ENCODE measurements at places on chromosomes 12 and 14. TPM values are rescaled to one million over a fixed set of nuclear protein-coding genes. Genes with fewer than 3 reads are reported as not detected.

- no peak for DNase-seq
These were observed 110.6 kb downstream of the CACNA1C start for GRCh38 chr12:2163177-2163941.

GRCh38 chr14:56821805-56822610 lies 11.7 kb upstream of the OTX2 start:
- DNase-seq: no peak

GRCh38 chr12:46433829-46434228 lies 61.3 kb upstream of the SLC38A2 start:
- DNase-seq: no peak

- DNase-seq: no peak
These were observed 128.6 kb downstream of the MED13L start for GRCh38 chr12:116148844-116149243.

- DNase-seq: no peak
These were observed 32.9 kb upstream of the AMIGO2 start for GRCh38 chr12:47112679-47113078.

DNA sequence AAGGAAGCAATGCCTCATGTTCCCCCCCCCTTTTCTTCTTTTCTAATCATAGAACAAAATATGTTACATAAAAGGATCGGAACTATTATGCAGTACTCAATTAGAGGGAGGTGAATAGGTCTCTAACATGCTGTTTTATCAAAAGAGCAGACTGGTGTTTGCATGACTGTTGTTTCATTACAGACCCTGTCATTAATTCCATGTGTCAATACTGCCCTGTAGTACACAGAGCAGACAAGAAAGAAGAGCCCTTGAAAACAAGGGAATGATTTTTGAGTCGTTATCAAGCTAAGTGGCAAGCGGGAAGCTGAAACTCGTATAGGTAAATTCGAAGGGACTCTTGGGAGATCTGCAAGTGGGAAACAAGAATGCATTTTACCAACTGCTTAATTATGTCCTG lies 76.9 kb upstream of the TMEM263 start:
- DNase-seq: no peak

- no peak for DNase-seq
These were observed 403.8 kb downstream of the DAD1 start for GRCh38 chr14:22185191-22185590.

DNA sequence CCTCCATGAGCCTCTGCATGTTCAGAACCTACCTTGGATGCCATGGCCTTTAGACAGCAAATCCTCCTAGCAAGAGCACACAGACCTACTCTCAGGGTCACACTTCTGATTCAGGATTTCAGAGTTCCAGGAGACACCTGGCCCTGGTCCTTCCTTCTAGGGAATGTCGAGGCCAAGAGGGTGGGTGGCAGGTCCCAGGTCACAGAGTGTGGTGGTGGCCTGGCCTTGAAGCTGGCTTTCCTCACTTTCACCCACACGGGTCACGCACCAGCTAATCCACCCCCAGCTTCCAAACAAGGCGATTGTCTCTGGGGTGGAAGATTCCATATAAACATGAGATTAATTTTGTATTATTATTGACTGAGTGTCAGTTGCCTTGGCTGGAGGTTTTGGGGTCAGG lies 328.3 kb upstream of the RTL1 start:
- no peak for DNase-seq

DNA sequence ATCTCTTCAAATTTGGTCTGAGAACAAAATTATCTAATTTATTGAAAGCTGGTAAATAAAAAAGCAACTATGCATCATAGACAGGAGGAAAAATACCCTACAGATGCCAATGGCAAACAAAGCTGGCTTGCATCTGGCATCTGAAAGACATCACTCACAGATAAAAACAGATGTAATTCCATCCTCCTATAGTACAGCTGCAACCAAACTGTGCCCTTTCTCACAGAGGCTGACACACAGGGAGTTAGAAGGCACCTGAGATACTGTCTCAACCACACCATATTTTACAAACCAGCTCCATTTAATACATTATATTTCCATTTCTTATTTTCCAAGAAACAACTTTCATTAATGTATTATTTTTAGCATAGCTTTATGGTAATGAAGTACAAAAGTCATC lies 39.4 kb downstream of the DUSP16 start:
- no peak for DNase-seq

- DNase-seq: no peak
These were observed 84.6 kb downstream of the SLC38A6 start for GRCh38 chr14:61065656-61066055.

DNA sequence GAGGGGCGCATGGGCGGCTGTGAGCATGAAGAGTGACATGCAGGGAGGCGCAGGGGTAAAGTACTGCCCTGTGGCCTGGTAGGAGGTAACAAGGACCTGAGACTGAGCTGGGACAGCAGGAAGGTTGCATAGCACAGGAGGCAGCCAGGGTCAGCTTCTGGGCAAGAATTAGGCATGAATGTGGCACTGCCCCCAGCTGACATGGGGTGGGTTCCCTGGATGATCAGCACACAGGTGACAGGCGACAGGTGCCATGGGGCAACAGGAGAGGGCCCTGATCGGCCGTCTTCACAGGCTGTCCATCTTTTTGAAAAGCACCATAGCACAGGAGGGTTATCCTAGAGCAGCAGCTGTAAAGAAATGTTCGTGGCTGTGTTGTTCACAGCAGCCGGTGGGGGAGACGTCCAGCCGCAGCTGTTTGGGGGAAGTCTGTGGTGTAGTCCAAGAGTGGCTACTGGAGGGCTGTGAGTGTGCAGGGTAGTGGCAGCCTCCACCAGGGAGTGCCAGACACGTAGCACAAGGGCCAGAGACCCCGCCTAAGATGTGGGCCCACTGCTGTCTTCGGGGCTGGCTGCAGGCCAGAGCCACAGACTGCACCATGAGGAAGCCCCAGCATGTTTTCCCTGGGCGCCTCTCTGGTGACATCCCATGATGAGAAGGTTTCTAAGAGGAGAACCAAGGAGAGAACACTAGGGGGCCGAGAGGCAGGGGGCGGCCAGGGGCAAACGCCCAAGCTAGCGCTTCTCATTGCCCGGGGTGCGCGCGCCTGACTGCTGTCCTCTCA lies 8.4 kb downstream of the CLBA1 start:
- DNase-seq: no peak

- peak; percentile 60 for DNase-seq
These were observed 121.7 kb downstream of the PPM1H start for GRCh38 chr12:62813031-62813829.

- no peak for DNase-seq
These were observed 18.1 kb upstream of the SGPP1 start for GRCh38 chr14:63745858-63746425.

DNA sequence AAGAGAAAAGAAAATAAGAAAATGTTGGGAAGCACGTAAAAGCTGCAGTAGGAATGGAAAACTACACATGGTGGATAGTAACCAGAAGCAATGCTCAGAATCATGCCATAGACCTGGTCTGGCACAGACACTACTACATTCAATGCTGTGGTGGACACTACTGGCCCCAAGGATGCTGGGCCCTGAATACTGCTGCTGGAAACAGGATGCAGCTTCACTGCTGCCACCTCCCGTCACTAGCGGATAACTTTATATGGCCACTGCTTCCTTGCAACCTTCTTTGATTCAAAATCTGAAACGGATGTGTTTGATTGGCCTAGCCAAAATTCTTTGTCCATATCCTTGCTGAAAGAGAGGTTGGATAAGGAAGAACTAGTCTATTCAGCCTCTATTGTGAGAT lies 30.7 kb downstream of the ADCY6 start:
- DNase-seq: no peak

GRCh38 chr12:47433876-47434275 lies 272.0 kb downstream of the RPAP3 start:
- no peak for DNase-seq

- no peak for DNase-seq
These were observed 69.9 kb upstream of the FOXN3 start for GRCh38 chr14:89486961-89487360.

DNA sequence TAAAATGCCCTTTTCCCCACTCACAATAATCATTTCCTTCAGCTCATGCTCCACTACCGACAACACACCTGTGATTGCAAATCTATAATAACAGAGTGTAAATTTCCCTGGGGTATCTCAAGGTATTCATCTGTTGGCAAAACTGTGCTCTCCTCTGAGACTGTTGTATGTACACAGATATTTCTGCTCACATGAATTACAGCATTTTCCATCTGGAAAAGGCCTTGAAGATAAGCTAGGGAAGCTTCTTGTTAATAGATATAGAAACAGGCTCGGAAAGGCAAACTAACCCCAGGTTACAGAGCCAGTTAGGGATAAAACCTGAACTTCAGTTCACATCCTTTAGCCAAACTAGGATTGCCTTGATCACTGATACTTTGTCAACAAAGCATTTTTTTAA lies 210.4 kb upstream of the KRR1 start:
- no peak for DNase-seq

DNA sequence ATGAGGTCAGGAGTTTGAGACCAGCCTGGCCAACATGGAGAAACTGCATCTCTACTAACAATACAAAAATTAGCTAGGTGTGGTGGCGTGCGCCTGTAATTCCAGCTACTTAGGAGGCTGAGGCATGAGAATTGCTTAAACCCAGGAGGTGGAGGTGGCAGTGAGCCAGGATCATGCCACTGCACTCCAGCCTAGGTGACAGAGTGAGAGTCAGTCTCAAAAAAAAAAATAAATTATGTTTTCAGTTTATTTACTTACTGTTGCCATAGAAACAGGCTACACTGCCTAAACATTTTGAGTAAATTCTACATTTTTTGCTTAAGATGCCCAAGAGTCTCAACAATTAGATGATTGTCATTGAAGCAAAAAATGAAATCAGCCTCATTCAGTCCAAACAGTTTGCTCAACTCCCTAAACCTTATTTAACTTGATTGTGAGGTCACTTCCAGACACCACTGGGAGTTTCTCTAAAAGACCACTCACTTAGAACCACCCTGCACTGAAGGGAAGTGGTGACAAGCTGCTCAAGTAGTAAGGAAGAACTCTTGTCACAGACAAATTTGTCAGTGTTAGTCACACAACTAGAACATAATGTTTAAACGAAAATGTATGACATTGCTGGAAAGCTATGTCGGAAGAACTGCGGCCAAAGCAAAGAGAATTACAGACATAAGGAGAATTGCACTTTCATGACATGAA lies 9.8 kb upstream of the GNPNAT1 start:
- no peak for DNase-seq

- DNase-seq: no peak
These were observed 1.8 kb downstream of the PLBD2 start for GRCh38 chr12:113359939-113360748.

- no peak for DNase-seq
These were observed 2.9 kb downstream of the NFKBIA start for GRCh38 chr14:35401422-35402265.

- DNase-seq: no peak
These were observed 14.6 kb downstream of the ACTN1 start for GRCh38 chr14:68964300-68965093.

DNA sequence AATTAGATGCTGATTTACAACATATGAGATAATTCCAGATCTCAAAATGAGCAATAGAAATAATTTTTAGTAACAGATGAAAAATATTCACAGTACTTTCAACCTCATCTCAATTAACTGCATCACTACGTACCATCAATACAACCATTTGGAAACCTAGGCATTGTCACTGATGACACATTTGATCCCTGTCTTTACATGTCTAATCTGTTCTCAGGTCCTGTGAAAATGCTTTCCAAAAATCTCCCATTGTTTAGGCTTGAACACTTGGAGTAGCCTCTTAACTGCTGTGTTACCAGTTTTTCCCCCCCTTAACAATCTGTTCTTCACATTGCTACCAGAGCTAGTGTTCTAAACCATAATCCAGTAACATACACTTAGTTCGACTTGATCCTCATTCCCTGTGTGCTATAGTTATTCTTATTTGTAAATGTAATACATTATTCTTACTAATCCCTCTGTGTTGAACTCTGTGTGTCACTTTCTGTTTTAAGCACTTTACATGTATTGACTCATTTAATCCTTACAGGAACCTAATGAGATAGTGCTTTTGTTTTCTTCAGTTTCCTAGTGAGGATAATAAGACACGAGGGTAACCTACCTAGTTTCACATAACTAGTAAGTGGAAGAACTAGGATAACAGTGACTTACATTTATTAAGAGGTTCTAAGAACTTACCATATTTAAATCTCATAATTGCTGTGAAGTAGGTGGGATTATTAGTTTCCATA lies 41.7 kb downstream of the LARP4 start:
- no peak for DNase-seq

DNA sequence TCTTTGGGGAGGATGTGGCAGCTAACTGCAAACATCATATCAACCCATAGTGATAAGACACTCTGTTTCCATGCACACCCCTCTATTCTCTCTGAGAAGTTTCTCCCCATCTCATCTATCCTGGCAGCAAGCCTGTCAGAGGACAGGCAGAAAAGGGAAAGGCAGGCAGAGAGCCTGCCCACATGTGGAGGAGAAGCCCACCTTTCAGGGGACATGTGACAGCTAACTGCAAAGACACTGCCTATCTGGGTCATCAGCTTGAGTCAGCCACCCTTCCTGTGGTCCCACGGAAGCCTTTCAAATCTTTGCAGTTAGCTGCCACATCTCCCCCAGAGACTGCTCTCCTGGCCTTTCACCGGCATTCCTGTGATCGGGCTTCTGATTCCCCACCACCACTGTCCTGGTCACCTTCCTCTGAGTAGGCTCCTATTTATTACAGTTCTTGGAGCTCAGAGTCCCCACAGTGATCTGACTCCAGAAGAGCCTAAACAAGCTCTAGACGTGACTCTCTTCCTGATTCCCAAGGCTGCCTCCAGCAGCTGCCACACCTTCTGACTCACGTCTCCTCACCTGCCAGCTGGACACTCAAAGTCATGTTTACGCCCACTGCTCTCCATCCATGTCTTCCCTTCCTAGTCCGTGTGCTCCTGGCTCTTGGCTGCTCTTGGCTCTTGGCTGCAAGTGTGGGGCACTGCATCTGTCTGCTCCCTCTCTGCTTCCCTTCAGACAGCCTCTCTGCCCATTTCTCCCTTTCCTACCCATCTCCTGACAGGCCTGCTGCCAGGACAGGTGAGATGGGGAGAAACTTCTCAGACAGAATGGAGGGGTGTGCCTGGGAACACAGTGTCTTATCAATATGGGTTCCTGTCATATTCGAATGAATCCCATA lies 7.5 kb upstream of the KRT1 start:
- DNase-seq: no peak

Gene ADAMTS20
- total RNA-seq: 2.0 TPM

Gene REM2
- total RNA-seq: 3.0 TPM

Gene PPFIA2
- total RNA-seq: 8.3 TPM

Gene TOMM20L
- 0.52 TPM for total RNA-seq

Gene PLEKHG3
- total RNA-seq: 43.4 TPM

Gene CSRP2
- 76.4 TPM for total RNA-seq

Gene CD163
- total RNA-seq: not detected

Gene LGR5
- 10.3 TPM for total RNA-seq

Gene OR6C1
- total RNA-seq: not detected

Gene RIPK3
- not detected for total RNA-seq

Gene C1R
- total RNA-seq: 4.0 TPM

Gene CCDC175
- total RNA-seq: 0.19 TPM
